ENCODE measurements at places on chromosomes 1 and 21.

DNA sequence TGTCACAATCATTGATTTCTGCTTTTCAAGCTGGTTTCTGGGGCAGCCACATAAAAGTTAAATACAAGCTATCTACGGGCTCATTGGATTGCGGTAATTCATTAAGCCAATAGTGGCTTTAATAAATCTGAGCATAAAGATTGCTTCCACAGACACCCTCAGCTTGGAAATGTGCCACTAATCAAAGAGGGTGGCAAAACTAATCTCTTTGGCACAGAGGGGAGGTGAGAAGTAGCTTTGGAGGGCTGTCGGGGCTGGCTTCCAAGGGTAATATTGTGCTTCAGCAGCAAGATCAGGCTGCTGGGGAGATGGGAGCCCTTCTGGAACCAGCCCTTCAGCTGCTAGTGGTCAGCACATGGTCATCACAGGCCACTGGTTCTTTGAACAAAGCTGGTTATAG is 21.2 kb upstream of the KAZN start:
- no peak for DNase-seq

DNA sequence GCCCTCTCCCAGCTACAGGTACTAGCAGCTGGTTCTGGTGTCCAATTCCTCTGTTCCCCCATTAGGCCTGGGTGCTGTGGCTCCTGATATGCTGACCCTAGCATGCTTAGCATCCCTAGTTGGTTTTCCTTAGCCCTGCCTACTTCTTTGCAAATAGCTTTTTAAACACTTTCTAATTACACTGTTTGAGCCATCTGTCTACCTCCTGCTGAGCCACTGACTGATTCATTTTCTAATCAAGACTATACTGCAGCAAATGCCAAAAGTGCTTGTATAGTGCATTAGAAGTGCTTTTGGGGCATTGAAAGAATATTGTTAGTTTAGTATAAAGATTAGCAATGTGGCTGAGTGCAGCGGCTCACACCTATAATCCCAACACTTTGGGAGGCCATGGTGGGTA is 36.3 kb downstream of the ERICH3 start:
- DNase-seq, result peak; percentile 22

- DNase-seq, result peak; percentile 28
Observed at GRCh38 chr1:68954841-68955240, 458.0 kb upstream of the DEPDC1 start.

- DNase-seq, result no peak
Observed at GRCh38 chr1:156912861-156913808, 7.3 kb upstream of the LRRC71 start.

Measured in A673 (cell line).